ENCODE measurements at places on chromosomes 16 and 17.

- no peak for DNase-seq
Observed at GRCh38 chr17:29120433-29120832, 59.8 kb downstream of the MYO18A start.

GRCh38 chr17:7992516-7992915 is 9.9 kb upstream of the GUCY2D start:
- DNase-seq, result no peak

DNA sequence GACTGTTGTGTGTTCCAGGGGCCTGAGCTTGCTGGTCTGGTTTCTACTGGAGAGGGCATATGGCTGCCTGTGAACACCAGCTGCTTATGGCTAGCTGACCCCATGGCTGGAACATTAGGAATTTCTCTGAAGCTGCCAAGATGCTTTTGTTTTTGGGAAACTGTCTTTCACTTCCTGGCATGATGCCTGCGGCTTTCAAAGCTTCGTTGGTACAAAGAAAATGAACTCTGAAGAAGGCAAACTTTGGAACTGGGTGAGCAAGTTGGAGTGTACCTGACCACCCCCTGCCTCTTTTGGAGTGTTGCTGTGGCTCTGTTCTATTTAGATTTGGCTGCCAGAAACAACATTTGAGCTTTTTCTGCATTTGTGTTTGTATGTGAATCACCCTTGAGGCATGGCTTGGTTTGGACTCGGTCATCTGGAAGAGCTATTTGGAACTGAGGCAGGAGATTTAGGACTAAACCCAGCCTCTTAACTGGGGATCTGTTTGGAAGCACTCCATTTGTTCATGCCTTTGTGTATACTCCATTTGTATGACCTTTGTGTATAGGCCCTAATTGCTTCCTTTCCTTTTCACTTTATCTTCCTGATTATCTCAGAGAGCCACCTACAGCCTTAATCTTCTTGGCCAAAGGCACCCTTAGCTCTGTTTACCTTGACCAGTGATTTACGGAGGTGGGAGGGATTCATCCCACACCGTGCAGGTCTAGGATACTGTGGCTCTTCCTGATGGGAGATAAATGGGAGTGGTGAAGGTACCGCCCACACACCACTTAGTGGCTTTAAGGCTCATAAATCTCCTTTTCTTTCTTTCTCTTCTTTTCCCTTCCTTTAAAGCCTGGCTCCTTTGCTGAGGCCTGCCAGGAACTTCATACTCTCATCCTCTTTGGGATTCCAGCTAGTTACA is 7.3 kb upstream of the CPHXL start:
- DNase-seq, result no peak

DNA sequence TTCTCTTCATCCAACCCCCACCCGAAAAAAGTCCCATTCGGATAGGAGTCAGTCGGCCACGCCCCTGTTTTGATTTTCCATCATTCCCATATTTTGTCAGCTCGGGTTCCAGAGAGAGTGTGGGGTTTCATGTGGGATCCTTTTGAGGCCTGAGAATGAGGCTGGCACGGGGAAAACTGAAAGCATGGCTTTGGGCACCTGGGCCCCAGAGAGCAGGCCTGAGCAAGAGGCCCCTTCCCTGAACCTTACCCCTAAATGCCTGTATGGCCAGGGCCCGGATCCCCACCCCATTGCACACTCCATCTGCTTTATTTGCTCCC is 4.6 kb upstream of the HOXB4 start:
- DNase-seq, result no peak

DNA sequence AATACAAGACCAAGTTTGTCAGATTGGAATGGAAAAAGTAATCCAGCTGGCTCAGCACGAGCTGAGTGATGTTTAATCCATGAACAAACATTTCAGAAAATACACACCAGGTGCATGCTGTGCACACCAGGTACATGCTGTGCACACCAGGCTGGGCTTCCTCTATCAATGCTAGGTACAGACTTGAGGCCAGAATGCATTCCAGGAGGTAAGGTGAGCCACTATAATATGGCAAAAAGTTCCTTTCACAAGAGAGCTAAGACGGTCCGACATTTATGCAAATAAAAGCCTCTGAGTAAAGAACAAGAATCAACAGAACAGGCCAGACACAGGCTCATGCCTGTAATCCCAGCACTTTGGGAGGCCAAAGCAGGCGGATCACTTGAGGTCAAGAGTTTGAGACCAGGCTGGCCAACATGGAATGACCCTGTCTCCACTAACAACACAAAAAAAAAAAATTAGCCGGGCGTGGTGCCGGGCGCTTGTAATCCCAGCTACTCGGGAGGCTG is 128.2 kb downstream of the ZNF778 start:
- peak; percentile 24 for DNase-seq

DNA sequence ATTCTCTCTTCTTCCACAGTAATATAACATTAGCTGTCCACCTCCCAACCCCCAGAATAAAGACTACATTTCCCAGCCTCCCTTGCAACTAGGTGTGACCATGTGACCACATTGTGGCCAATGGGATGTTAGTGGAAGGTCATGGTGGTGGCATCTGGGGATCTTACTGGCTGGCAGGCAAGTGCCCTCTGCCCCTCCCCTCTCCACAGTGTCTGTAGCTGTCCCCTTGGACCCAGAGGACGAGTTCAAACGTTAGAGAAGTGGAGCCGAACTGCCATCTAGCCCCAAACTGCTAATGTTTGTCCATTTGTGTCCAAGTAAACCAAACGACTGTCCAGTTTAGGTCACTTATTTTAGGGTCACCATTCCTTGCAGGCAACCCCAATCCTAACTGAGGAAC is 26.6 kb upstream of the KCNG4 start:
- DNase-seq, result peak; percentile 53

DNA sequence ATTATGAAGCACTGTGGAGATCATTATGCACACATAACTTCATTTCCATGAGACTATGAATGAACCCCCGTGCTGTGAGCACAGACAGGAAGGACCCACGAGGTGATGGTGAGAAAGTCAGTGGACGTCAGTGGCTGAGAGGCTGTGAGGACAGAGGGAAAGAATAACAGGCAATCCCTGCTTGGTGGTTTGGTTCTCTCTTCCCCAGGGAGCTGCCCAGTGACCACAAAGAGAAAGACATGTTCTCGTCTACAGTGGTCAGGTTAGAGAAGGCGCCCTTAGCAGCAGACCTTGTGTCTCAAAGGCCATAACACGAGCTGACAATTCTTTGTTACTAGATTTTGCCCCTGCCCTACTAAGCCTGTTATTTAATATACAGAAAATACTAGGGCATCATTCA is 609.2 kb downstream of the TOX3 start:
- DNase-seq, result no peak

DNA sequence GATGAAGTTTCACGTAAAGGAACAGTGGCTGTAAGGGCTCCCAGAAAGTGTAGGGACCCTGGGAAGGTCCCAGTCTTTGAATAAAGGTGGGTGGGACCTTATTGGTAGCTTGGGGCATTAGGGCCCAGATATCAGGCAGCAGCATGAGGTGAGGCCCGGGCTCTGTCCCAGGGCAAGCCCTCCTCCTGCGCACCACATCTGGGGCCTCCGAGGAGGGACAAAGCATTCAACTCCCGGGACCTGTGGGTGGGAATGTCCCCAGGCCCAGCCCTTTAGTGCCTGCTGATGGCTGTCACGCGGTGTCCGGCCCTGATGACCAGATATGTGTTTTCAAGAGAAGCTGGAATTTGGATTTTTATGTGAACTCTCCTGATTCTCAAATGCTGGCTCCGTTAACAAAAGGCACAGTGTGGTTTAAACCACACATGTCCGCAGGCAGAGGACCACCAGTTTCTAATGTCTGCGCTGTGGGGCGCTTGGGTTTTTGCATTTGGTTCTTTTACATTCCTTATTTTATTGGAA is 30.4 kb downstream of the RAI1 start:
- DNase-seq, result no peak

Data from NCI-H526 (cell line).